Stimulated activated CD4-positive, alpha-beta T cell treated with anti-CD3 and anti-CD28 coated beads, TNF-alpha, amount 100 ng/mL, for 24 hours (primary cell): ENCODE measurements at places on chromosomes 1 and 21.

DNA sequence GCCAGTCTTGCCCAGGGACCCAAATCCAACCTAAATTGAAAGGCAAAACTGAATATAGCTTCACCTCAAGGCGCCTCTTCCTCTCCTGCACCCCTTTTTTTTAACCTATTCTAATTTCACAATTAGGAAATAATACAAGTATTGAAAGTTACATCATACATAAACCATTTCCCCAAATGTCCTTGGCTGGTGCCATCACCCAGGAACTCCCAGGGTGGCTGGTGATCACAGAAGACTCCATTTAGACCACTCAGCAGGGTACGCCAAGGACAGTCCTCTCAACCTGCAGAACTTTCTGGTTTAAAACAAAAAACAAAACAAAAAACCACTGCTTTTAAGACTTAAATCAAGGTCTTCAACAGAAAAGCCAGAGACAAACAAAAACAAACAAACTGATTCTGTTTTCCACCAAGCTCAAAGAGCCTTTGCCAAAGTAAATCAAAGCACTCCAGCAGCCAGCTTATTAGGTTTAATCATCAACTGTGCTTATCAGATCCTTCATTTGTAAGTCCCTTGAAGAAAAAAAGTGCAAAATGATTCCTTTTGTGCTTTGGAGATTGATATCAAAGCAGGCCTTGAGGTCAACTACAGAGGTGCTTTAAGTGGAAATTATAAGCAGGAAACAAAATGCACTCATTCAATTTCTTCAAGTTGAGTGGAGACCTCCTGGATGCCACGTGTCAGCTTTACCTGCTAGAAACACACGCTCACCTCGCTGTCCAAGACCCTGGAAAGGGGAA, 113.0 kb downstream of the ETS2 start:
- DNase-seq = no peak

DNA sequence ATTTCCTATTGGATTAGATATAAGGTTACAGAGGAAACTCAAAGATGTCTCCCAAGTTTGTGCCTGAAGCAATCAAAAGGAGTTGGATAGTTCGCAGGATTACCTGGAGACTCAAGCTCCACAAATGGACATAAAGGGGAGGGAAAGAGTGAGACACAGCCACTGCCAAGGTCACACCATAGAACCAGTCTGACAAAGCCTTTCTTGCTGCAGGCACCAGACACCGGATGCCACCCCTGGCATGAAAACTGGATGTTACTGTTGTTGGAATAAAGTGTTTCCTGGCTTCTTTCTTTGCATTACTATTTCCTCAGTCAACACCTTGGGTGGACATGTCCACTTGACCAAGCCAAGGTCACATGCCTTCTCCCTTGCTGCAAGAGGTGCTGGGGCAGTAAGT, 70.6 kb downstream of the SNRPE start:
- no peak for DNase-seq

DNA sequence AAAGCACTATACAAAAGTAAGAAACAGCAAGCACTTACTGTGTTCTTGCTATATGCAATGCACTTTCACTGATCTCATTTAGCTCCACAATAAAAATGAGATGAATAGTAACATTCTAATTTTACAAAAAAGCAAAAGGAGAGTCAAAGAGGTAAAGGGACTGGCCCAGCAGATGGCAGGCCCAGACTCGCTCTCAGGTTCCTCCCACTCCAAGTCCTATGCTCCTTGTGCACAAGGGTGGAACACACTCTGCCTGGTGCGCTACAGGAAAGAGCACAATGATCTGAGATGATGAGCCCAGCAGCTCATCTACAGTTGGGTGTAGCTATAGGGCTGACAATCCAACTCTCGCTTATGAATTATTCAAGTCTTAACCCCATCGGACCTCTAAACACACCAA, 94.1 kb upstream of the LYST start:
- no peak for DNase-seq

- DNase-seq = no peak
These were observed 16.9 kb upstream of the IFI16 start for GRCh38 chr1:158992787-158993312.

DNA sequence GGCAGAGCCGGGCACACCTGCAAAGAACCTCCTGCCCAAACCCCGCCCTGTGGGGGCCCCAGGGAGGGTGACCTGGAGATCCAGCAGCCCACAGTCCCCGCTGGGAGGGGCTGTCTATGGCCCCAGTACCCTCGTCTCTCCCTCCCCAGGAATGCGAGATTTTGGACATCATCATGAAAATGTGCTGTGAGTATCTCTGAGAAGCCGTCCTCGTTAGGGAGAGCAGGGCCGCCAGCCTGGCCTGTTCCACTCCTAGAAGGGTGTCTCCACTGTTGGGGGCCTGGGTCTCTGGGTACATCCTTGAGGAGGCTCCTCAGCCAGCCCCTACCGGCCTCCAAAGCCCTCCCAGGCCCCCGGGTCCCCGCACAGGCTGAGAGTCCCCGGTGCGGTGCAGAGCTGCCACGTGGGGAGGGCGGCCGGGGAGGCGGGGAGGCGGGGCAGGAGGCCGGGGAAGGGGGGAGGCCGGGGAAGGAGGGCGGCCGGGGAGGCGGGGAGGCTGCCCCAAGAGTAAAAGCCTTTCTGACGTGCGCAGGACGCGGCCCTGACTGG, 18.7 kb downstream of the COL6A1 start:
- no peak for DNase-seq

DNA sequence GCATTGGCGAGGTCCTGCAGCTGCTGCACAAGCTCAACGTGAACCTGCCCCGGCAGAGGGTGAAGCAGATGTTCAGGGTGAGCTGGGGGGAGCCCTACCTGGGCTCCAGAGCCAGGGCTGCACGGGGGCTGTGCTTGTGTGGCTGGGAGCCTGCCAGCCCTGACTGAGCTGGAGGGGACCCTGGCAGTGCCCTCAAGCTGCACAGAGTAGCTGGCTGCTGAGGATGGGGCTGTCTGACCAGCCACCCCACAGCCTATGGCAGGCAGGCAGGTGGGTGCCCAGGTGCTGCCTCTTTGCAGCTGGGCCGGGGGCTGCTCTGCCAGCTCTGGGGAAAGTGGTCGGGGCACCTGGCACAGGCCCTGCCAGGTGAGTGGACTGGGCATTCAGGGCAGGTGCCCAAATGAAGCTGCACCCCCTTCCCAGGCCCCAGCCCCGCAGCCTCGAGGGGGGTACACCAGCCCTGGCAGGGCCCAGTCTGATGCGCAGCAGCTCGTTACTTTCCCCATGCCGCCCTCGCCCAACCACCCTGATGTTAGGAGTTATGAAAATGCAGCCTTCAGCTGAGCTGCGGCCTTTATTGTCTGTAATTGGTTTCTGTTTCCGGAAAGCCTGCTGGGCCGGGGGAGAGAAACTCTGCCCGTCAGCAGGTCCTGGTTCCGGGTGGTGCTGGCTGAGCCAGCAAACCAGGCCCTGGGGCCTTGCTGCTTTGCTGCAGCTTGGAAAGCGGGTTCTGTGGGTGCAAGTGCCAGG, 4.3 kb downstream of the PLCH2 start:
- no peak for DNase-seq
